ENCODE measurements at places on chromosomes 13 and 19.

DNA sequence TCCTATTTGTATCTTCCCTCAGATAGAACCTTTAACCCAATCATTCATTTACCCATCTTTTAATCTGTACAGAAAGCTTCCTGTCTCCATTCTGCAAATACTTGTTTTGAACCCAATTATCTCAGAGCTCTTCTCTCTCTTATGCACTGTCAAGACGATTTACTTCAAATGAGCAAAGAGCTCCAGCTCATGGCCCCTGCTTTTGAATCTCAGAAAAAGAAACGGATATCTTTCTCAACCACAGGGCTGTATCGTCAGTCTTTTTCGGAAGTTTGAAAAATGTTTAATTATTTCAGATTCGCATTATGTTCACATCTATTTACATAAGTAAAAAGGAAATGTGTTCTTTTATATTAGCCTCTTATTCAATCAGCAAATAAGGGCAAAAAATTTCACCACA is 322.7 kb upstream of the NBEA start:
- no peaks in the 10 kb centered on the region for H3K4me1 ChIP-seq
- no peak overlapping the region for H3K4me3 ChIP-seq
- no peaks in the 10 kb centered on the region for H3K27me3 ChIP-seq
- DNase-seq = no peak

- peaks cover 52% of the 10 kb centered on the region for H3K27me3 ChIP-seq
- H3K4me1 ChIP-seq = 0 out of 2 replicates have a peak, but pooled peaks cover 4% of the 10 kb centered on the region
- peak; percentile 10 for DNase-seq
- H3K27ac ChIP-seq = no peak overlapping the region
- no peaks in the 10 kb centered on the region for H3K36me3 ChIP-seq
- no peak overlapping the region for H3K4me3 ChIP-seq
Observed at GRCh38 chr19:41997121-41997850, 3.3 kb upstream of the ATP1A3 start.

- H3K27ac ChIP-seq = no peak overlapping the region
- H3K36me3 ChIP-seq = no peaks in the 10 kb centered on the region
- no peak overlapping the region for H3K4me3 ChIP-seq
- H3K4me1 ChIP-seq = peaks cover 23% of the 10 kb centered on the region
Observed at GRCh38 chr19:42653841-42654240, 59.1 kb upstream of the CEACAM8 start.

- peaks cover 62% of the 10 kb centered on the region for H3K27me3 ChIP-seq
- no peak for DNase-seq
- H3K27ac ChIP-seq = no peak overlapping the region
- H3K36me3 ChIP-seq = no peaks in the 10 kb centered on the region
- no peak overlapping the region for H3K4me3 ChIP-seq
Observed at GRCh38 chr19:46239193-46240024, 9.9 kb downstream of the IGFL1 start.

GRCh38 chr13:45915686-45916439 is 64.3 kb upstream of the SIAH3 start:
- H3K4me1 ChIP-seq = no peaks in the 10 kb centered on the region
- DNase-seq = no peak
- H3K27ac ChIP-seq = no peak overlapping the region
- H3K36me3 ChIP-seq = no peaks in the 10 kb centered on the region

DNA sequence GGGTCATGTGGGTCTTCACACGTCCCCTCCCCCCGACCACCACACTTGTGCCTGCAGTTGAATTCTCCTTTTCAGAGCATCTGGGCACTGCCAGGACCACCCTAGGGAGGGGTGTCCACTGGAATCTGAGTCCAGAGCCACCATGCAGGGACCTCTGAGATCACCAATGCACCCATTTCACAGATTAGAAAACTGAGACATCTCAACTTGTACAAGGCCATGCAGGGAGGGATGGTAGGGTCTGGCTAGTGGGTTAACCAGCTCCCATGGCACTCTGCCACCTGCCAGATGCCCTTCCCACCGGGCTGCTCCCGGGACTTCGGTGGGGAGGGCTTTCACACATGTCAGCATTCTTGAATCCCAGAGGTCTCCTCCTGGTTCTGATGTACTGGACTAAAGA is 44.3 kb upstream of the C19orf12 start:
- H3K4me3 ChIP-seq = no peak overlapping the region
- no peak for DNase-seq
- H3K36me3 ChIP-seq = no peaks in the 10 kb centered on the region

GRCh38 chr19:11856596-11857250 is 8.2 kb downstream of the ZNF439 start:
- no peaks in the 10 kb centered on the region for H3K36me3 ChIP-seq
- no peak overlapping the region for H3K4me3 ChIP-seq
- H3K27ac ChIP-seq = no peak overlapping the region

DNA sequence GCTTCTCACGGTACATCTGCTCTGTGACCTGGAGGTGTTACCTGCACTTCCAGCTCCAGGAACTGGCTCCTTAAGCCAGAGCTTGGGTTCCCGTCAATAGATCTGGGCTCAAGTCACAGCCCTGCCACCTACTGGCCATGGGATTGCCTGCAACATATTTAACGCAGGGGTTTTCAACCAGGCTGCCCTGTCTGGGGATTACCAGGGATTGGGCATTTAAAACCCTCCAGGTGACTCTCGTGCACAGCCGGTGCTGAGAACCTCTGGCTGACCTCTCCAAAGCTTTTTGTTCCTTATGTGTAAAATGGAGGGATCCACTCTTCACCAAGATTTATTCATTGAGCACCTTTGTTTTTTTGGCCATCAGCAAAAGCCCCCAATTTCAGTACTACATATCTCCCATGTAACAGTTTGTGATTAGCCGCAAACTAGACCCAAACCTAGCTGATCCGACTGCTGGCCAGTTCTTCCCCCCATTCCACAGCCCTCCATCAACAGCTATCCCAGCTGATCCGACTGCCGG is 76.6 kb upstream of the STK24 start:
- peaks cover 1% of the 10 kb centered on the region for H3K27me3 ChIP-seq
- peaks cover 16% of the 10 kb centered on the region for H3K4me1 ChIP-seq
- H3K4me3 ChIP-seq = no peak overlapping the region
- no peaks in the 10 kb centered on the region for H3K36me3 ChIP-seq

- H3K27me3 ChIP-seq = no peaks in the 10 kb centered on the region
- no peak overlapping the region for H3K27ac ChIP-seq
- peaks cover 27% of the 10 kb centered on the region for H3K36me3 ChIP-seq
- peaks cover 75% of the 10 kb centered on the region for H3K4me1 ChIP-seq
- H3K4me3 ChIP-seq = no peak overlapping the region
Observed at GRCh38 chr13:98500963-98501421, 75.9 kb downstream of the STK24 start.

- H3K4me3 ChIP-seq = no peak overlapping the region
- no peak for DNase-seq
- peaks cover 6% of the 10 kb centered on the region for H3K4me1 ChIP-seq
Observed at GRCh38 chr13:27104606-27105005, 67.0 kb downstream of the USP12 start.

- DNase-seq = no peak
- no peak overlapping the region for H3K27ac ChIP-seq
- peaks cover 66% of the 10 kb centered on the region for H3K27me3 ChIP-seq
- peaks cover 13% of the 10 kb centered on the region for H3K4me1 ChIP-seq
Observed at GRCh38 chr13:78601874-78602560, 1.3 kb downstream of the POU4F1 start.

- DNase-seq = no peak
- H3K36me3 ChIP-seq = peaks cover 5% of the 10 kb centered on the region
- peaks cover under 1% of the 10 kb centered on the region for H3K27me3 ChIP-seq
Observed at GRCh38 chr19:11495885-11496284, 9.8 kb downstream of the ZNF653 start.

DNA sequence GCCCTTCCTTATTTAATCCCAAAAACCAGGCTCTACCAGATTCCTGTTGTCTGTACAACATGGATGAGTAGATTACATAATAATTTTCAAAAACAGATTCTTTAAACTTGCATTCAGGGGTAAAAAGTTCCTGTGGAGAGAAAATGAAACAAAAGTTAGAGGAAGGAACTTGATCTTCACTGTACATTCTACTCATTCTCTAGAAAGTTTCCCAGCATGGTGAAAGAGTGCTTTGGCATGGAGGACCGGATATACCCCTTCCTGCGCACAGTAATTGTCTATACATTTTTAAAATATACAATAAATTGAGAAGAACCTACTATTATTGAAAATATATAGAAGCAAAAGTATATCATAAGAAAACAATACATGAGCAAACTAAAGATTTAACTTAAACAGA is 274.2 kb downstream of the ITGBL1 start:
- no peak overlapping the region for H3K4me3 ChIP-seq
- peaks cover 13% of the 10 kb centered on the region for H3K4me1 ChIP-seq
- no peak overlapping the region for H3K27ac ChIP-seq
- H3K36me3 ChIP-seq = peaks cover 27% of the 10 kb centered on the region
- no peaks in the 10 kb centered on the region for H3K27me3 ChIP-seq

- H3K27me3 ChIP-seq = no peaks in the 10 kb centered on the region
- H3K4me3 ChIP-seq = no peak overlapping the region
- H3K36me3 ChIP-seq = no peaks in the 10 kb centered on the region
- no peak for DNase-seq
- no peak overlapping the region for H3K27ac ChIP-seq
Observed at GRCh38 chr13:80177327-80177726, 163.6 kb downstream of the SPRY2 start.

GRCh38 chr19:17259118-17259780 is 5.3 kb downstream of the USHBP1 start:
- no peak for DNase-seq
- no peak overlapping the region for H3K27ac ChIP-seq
- peaks cover 5% of the 10 kb centered on the region for H3K36me3 ChIP-seq
- no peak overlapping the region for H3K4me3 ChIP-seq
- peaks cover 6% of the 10 kb centered on the region for H3K27me3 ChIP-seq

- peaks cover 28% of the 10 kb centered on the region for H3K4me1 ChIP-seq
- H3K27me3 ChIP-seq = peaks cover 19% of the 10 kb centered on the region
- no peak overlapping the region for H3K27ac ChIP-seq
Observed at GRCh38 chr19:29842471-29843179, 30.8 kb downstream of the CCNE1 start.

DNA sequence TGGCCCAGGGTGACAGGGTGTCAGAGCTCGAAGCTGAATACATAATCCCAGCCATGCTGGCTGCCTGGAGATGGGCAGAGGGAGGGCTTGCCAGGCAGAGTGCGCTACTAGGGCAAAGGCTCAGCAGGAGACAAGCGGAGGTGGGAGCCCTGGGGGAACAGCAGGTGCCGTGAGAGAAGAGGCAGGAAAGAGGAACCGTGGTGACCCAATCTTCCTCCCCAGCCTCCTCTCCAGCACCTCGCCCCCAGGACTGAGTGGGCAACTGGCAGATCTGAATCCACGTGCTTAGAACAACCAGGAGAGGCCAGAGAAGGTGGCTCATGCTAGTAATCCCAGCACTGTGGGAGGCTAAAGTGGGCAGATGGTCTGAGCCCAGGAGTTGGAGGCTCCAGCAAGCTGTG is 11.0 kb upstream of the CCL25 start:
- no peak for DNase-seq
- peaks cover 24% of the 10 kb centered on the region for H3K27me3 ChIP-seq
- no peak overlapping the region for H3K27ac ChIP-seq
- no peaks in the 10 kb centered on the region for H3K36me3 ChIP-seq
- H3K4me3 ChIP-seq = no peak overlapping the region

DNA sequence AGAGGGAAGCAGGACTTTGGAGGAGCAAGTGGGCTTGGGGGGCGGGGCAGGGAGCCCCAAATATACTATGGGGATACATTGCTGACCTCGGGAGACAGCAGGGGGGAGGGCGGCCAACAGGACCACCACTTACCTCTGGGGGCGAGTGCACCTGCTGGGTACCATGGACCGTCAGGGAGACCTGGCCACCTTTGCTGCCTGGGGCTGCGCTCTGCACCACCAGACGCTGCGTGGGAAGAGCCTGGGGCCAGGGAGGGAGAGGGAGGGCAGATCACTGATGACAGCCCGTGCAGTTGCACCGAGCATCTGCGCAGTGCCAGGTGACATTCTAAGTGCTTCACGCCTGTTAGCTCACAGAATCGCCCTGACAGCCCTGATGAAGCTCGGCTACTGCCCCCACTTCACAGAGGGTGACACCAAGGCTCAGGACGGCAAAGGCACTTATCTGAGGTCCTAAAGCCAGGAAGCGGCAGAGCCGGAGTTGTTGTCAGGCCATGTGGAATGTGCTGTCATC is 24.1 kb downstream of the RFX1 start:
- H3K27ac ChIP-seq = no peak overlapping the region
- no peaks in the 10 kb centered on the region for H3K36me3 ChIP-seq
- DNase-seq = no peak
- no peak overlapping the region for H3K4me3 ChIP-seq
- peaks cover 14% of the 10 kb centered on the region for H3K4me1 ChIP-seq
- H3K27me3 ChIP-seq = no peaks in the 10 kb centered on the region

GRCh38 chr13:98514288-98514687 is 62.6 kb downstream of the STK24 start:
- peaks cover 20% of the 10 kb centered on the region for H3K36me3 ChIP-seq
- peaks cover 46% of the 10 kb centered on the region for H3K4me1 ChIP-seq
- H3K27ac ChIP-seq = no peak overlapping the region
- H3K4me3 ChIP-seq = no peak overlapping the region
- DNase-seq = no peak
- H3K27me3 ChIP-seq = 0 out of 2 replicates have a peak, but pooled peaks cover 3% of the 10 kb centered on the region

DNA sequence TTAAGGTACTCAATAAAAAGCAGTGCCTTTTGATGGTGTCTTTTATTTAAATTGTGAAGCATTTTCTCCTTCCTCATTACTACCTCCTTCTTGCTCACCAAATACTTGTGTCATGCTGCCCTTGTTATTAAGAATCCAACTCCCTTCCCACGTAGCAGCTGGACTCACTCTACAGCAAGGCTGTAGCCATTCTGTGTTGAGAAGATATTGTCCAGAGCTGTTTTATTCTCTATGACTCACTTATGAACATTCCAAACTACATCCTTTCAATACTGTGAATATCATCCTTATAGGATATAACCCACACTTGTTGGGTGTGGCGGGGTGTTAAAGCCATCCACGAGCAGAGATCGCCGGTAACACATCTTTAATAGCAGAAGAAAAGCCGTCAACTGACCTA is 1671.5 kb upstream of the SLC10A2 start:
- no peak overlapping the region for H3K27ac ChIP-seq
- H3K36me3 ChIP-seq = no peaks in the 10 kb centered on the region
- peak overlapping the region; percentile 3 for H3K4me3 ChIP-seq
- no peaks in the 10 kb centered on the region for H3K27me3 ChIP-seq
- no peak for DNase-seq

DNA sequence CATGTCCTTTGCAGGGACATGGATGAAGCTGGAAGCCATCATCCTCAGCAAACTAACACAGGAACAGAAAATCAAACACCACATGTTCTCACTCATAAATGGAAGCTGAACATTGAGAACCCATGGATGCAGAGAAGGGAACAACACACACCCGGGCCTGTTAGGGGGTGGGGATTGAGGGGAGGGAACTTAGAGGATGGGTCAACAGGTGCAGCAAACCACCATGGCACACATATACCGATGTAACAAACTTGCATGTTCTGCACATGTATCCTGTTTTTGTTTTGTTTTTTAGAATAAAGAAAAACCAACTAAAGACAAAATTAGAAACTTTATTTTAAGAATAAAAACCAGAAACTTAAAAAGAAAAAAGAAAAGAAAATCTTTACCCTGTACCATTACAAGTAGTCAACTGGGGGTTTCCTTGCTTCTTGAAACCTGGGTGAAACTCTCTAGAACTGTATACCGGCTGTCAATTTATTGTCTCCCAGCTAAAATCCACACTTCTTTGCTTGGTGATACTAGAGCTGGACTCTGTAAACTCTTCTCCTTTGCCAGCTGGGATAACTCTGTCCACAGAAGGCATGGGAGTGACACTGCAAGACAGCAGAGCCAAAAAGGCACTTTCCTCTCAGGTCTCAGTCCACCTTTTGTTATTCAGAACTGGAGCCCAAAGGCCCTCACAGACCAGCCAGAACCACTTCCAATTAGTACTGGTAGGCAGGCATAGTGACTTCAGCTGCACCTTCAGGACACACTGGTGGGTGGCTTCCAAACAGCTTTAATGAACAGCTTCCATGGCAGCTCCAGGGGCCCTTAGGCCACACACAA is 9.0 kb downstream of the MICU2 start:
- H3K27me3 ChIP-seq = peaks cover 2% of the 10 kb centered on the region
- H3K4me1 ChIP-seq = peaks cover 38% of the 10 kb centered on the region
- no peak for DNase-seq
- H3K36me3 ChIP-seq = peaks cover 32% of the 10 kb centered on the region
- H3K4me3 ChIP-seq = no peak overlapping the region
